Central memory CD8-positive, alpha-beta T cell (primary cell): ENCODE measurements at places on chromosomes 4 and X.

DNA sequence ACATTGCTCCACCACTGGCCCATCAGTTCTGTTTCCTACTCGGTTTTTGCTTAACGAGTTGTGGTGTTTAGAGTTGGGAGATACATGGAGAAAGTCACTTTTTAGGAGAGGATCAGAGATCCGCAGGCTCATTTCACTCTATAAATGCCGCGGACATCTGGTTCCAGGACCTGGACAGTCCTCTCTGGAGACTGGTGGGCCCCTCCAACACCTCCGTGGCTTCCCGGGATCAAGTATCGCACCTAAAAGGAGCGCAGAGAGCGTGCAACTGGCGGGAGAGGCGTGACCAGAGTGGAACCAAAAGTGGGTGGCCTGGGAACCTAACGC, 9.9 kb upstream of the CLTRN start:
- DNase-seq, result no peak

DNA sequence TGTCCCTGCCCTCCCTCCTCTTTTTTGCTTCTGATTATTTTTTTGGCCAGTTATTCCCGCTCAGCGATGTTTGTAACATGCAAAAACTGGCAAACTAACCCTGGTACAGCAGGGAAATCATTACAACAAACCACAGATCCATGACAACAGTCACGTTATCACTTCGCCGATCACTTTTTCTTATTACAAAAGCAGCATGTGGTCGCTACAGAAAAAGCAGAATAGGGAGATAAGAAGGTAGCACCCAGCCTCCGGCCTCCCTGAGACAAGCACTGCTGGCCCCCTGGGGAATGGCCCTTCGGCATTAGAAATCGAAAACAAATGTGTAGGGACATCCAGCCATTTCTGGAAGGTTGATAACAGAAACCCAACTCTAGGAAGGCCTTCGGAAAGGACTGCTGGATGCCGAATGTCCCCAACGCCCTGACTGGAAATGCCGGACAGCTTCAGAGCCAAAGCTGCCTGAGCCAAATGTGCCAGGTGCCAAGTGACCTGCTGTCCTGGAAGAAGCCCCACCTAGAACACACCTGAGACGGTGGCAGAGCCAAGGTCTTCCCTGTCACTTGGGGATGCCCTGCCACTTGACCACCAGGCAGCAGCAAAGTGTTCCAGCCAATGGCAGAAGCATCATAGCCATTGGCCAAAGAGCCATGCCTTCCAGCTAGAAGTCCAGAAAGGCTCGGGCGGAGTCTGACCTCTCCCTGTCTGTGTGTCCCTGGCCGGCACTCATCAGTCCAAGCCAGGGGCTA, 2.9 kb downstream of the IDH3G start:
- DNase-seq, result no peak

DNA sequence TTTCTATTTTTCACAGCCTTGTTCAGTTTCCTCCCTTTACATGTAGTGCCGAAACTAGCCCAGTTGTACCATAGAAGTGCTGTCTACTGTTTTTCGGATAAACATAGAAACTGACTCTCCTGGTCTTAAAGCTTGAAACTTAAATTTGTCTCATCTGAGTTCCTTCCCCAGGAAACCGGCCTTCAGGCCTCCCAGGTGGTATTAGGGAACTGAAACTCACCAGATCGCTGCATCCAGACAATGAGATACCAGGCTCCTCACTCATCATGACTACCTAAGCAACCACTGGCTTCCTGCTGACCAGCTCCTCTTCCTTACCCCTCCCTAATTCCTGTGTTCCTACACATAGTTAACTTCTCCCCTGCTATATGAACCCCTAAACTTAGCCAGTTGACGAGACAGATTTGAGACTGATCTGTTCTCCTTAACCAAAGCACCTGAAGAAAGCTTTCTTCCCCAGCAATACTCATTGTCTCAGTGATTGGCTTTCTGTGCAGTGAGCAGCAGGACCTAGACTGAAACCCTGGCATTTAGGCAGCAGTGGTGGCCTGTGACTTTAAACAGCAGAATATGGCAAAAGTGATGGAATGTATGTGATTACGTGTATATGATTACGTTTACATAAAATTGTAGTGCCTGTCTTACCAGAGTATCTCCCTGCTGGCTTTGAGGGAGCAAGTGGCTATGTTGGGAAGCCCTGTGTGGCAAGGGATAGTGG, 959.1 kb upstream of the LCORL start:
- no peak for DNase-seq

- no peak for DNase-seq
Measured at GRCh38 chr4:180541678-180542077, 1701.5 kb upstream of the TENM3 start.

- no peak for DNase-seq
Measured at GRCh38 chr4:102828497-102828808, 1.1 kb upstream of the UBE2D3 start.

DNA sequence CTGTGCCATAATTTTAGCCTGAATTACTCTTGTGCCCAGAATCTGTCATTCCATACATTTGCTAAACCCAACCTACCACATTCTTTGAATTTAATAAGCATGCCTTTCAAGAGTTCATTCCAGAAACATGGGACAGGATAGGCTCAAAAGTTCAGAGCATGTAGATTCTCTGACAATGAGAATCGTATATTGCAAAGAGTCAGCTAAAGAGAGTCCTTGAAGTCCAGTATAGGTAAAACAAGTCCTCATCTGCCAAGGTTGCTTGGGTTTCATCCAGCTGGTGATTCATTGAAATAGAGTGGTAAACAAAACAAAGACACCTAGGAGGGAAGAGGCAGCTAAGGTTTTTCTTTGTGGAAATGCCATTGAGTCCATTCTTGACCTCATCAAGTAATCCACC, 249.3 kb upstream of the DIPK2B start:
- no peak for DNase-seq

GRCh38 chr4:115770046-115770543, 656.7 kb upstream of the NDST4 start:
- DNase-seq, result no peak

DNA sequence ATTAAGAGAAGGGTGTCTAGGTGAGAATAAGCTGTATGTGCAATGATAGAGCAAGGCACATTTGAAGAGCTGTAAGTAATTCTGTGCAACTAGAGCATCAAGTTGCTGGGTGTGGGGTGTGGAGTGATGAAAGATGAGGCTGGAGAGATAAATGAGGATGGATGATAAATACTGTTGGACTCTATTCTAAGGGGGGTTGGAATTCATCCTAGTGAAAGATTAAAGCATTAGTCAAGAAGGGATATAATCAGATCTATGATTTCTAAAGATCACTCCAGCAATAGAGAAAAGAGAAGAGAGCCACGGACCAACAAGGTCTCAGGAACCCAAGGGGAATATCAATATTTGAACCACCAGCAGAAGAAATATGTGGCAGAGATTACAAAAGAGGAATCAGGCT, 415.0 kb upstream of the RPS6KA3 start:
- no peak for DNase-seq

- DNase-seq, result no peak
Measured at GRCh38 chr4:135371137-135371536, 1169.5 kb upstream of the PABPC4L start.

DNA sequence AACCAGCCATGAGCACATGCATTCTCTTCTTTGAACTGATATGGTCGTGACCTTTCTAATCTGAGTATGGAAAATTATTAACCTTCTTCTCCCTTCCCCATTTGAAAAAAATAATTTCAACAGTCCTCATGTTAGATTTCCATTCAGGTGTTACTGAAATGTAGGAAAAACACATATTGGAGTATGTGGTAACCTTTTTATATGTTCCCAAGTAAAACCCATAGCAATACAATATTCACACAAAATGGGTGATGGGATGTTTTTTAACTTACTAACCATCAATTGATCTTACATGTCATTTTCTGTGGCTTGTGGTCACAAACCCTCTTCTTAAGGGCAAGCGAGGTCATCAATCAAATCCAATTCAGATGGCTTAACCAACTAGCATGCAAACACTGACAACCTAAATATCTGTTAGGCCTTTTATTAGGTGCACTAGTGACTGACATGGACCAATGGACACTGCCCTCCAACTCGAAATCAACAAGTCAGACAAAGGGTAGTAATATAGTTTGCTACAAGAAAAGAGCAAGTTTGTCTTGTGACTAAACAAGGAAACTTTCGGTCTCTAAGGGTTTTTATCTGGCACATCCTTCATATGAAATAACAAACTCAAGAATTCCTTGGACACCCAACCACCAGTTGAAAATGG, 74.3 kb downstream of the CAMK2D start:
- no peak for DNase-seq

- no peak for DNase-seq
Measured at GRCh38 chrX:12309744-12310076, 171.4 kb downstream of the FRMPD4 start.

DNA sequence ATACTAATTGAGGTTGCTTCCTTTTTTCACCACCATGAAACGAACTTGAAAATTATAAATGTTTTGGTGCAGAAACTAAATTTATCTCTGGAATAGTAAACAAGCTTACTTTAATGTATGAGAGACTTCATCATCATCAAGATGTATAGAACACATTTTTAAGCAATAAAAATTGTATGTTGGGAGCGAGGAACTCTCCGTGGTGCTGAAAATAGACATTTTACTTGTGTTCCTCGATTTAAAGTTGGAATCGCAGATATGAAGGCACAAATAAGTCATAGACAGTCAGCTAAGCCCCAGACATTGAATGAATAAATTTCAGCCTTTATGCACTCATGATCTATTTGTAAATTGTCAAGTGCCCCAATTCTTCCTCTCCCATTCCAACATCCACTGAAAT, 310.7 kb downstream of the STK32B start:
- DNase-seq, result no peak

- DNase-seq, result no peak
Measured at GRCh38 chr4:140769209-140769608, 13.0 kb upstream of the TBC1D9 start.

- DNase-seq, result no peak
Measured at GRCh38 chr4:15550491-15550890, 80.8 kb downstream of the CC2D2A start.

GRCh38 chr4:153789741-153790499, 1.0 kb upstream of the SFRP2 start:
- no peak for DNase-seq

DNA sequence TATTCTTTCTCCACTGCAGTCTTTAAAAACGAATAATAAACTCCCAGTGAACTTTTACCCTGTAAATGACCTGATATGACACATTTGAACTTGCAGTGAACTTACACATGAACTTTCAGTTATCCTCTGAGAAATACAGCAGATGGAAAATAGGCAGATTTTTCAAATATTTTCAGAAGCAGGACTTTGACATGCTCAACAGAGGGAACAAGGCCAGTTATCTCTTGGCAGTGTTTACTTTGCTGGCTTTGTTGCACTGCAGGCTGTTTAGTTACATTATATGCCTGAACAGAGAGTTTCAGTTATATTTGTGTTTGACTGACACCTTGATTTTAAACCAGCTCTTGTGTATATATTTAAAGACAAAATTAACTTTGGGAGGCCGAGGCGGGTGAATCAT, 47.6 kb upstream of the FGG start:
- no peak for DNase-seq

DNA sequence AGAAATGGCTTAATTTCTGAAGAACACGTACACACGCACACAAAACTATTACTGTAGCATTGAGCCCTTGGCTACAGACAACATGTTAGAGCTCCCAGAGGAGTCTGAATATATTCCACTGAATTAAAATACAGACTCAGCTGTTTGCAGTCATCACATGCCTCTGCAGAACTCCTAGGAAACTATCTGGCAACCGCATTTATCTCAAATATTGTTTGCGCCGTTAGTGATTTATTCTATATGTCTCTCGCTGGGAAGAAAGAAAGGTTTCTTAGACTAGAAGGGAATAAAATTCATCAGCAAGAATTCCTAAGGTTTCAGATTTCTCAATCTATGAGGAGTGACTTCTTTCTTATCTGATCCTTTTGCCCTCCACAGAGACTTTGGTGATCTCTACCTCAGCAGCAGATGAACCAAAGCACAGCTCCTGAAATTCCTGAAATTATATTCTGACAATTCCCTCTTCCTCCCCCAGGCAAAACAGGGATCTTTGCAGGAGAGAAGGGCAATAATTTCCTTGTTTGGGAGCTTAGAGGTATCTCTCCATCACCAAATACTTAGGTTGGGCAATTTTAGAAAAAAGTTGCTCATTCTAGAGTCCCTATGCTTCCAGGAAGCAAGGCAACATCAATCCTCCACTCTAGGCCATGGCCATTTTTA, 199.2 kb downstream of the APBB2 start:
- DNase-seq, result no peak

DNA sequence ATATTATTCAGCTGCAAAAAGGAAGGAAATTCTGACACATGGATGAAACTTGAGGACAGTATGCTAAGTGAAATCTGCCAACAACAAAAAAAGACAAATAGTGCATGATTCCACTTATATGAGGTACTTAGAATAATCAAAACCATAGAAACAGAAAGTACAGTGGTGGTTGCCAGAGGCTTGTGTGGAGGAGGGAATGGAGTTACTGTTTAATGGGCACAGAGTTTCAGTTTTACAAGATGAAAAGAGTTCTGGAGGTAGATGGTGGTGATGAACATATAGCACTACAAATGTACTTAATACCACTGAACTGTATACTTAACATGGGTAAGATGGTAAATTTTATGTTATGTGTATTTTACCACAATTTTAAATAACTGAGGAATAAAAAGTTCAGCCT, 212.0 kb upstream of the KLF3 start:
- DNase-seq, result no peak

DNA sequence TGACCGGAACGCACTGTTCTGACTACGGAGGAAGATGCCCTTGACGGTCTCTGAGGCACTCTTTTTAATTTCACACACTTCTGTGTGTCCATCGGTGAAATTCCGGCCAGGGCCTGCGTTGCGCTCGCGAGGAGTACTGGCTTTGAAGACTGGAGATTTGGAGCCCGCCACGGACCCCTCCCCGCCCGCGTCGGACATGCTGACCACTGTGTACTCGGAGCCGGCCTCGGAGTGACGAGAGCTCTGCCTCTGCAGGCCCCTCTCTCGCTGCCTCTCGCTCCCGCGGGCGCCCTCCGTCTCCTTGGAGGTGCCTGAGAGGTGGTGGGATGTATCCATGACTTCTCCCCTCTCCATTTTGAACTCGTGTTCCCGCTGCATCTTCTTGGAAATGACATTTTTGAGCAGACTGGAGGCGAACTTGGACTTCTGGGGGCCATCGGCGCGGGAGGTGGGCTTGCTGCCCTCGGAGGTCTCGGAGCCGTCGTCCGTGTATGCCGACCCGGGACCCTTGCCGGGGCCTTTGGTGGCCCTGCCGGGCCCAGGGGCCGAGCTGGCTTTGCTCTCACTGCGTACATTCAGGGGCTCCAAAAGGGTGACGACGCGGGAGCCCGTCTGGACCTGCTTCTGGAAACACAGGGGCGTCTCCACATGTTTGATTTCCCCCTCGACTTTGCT, 5.7 kb downstream of the C4orf54 start:
- no peak for DNase-seq

DNA sequence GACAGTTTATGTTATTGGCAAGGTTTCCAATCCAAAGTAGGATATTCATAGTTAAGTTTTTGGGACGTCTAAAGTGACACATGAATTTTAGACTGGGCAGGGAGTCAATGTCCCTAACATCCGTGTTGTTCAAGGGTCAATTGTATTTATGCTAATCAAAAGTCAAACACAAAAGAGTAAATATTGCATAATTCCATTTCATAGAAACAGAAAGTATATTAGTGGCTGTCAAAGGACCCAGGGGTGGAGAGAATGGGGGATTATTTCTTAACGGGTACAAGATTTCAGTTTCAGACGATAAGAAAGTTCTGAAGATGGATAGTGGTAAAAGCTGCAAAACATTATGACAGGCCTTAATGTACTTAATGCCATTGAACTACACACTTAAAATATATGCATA, 971.8 kb upstream of the AGA start:
- no peak for DNase-seq

GRCh38 chr4:139214039-139214534, 37.1 kb upstream of the ELF2 start:
- no peak for DNase-seq

GRCh38 chr4:156527237-156527993, 444.2 kb downstream of the PDGFC start:
- no peak for DNase-seq
